ENCODE measurements at places on chromosomes 2 and 18.

- no peak for DNase-seq
Observed at GRCh38 chr2:66550826-66551225, 115.9 kb downstream of the MEIS1 start.

GRCh38 chr2:62570861-62571698 is 65.1 kb upstream of the TMEM17 start:
- DNase-seq, result peak; percentile 39

DNA sequence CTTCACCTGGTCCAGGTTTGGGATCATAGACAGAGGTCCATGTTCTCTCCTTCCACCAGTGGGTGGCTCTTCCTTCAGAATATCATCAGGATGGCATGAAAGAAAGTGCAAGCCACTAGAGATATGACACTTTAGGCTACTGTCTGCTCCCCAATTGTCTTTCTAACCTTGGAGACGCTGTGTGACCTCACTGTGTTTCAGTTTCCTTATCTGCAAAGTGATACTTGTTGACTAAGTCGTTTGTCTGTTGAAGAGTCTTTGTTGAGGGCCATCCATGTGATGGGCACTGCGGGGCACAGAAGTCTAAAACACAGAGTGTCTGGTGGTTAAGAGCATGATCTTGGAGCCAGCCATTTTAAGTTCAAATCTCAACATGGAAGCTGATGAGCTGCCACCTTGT is 259.9 kb upstream of the THSD7B start:
- DNase-seq, result no peak

- no peak for DNase-seq
Observed at GRCh38 chr2:235468978-235469655, 24.7 kb upstream of the AGAP1 start.
